Large intestine (tissue), 12 donors: ENCODE measurements at places on chromosomes 4 and X. TPM values are rescaled to one million over a fixed set of nuclear protein-coding genes. Genes with fewer than 3 reads are reported as not detected.
A peak's percentile ranks its signal among the peaks of the same experiment; 100 is the strongest.

The UGT2B10 gene
- 0.25 TPM for polyA plus RNA-seq

GRCh38 chr4:165288226-165288625 is 39.2 kb upstream of the MSMO1 start:
- H3K27ac ChIP-seq: no peak overlapping the region
- no peaks in the 10 kb centered on the region for H3K36me3 ChIP-seq
- no peak for DNase-seq
- no peaks in the 10 kb centered on the region for H3K27me3 ChIP-seq
- no peak overlapping the region for H3K4me3 ChIP-seq

DNA sequence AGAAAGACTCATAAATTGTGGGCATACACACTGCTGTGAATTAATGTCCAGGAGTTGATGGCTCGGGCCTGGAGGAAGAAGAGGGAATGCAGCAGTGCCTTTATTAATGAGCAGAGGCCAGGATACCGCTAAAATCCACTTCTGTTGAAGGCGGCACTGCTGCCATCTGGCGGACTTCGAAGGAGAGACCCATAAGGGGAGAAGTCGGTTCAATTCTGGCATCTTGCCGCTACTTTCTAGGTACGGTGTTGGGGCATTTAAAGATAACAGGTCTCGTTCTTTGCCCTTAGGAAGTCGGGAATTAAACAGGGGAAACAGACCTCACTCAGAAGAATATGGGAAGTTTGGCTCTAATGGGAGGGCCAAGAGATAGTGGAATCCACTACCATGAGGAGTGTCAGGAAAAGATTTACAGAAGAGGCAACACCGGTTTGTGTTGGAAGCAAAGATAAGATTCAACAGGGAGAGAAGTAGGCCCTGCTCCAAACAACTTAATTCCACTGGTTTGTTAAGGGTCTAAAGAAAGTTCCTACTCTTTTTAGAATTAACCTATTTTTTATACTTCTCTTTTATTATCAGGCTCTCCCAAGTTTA is 133.6 kb upstream of the GIMD1 start:
- H3K27me3 ChIP-seq: no peaks in the 10 kb centered on the region
- H3K4me1 ChIP-seq: no peaks in the 10 kb centered on the region
- H3K4me3 ChIP-seq: no peak overlapping the region
- H3K36me3 ChIP-seq: no peaks in the 10 kb centered on the region

GRCh38 chr4:13888112-13888511 is 260.6 kb upstream of the BOD1L1 start:
- no peaks in the 10 kb centered on the region for H3K4me1 ChIP-seq
- H3K27ac ChIP-seq: no peak overlapping the region
- no peak overlapping the region for H3K4me3 ChIP-seq
- H3K36me3 ChIP-seq: no peaks in the 10 kb centered on the region

- peak overlapping the region; percentile 49 for H3K4me3 ChIP-seq
- H3K27me3 ChIP-seq: peaks cover 64% of the 10 kb centered on the region
- no peaks in the 10 kb centered on the region for H3K4me1 ChIP-seq
- H3K27ac ChIP-seq: peak overlapping the region; percentile 47
Measured at GRCh38 chr4:183906489-183906738, 1.3 kb downstream of the STOX2 start.

GRCh38 chrX:97547877-97548578 is 664.3 kb downstream of the RPA4 start:
- H3K4me3 ChIP-seq: no peak overlapping the region
- DNase-seq: peak; percentile 28
- H3K27me3 ChIP-seq: no peaks in the 10 kb centered on the region
- H3K4me1 ChIP-seq: no peaks in the 10 kb centered on the region
- peak overlapping the region; percentile 55 for H3K27ac ChIP-seq
- H3K36me3 ChIP-seq: no peaks in the 10 kb centered on the region

The HSD17B11 gene
- polyA plus RNA-seq: 235 TPM

DNA sequence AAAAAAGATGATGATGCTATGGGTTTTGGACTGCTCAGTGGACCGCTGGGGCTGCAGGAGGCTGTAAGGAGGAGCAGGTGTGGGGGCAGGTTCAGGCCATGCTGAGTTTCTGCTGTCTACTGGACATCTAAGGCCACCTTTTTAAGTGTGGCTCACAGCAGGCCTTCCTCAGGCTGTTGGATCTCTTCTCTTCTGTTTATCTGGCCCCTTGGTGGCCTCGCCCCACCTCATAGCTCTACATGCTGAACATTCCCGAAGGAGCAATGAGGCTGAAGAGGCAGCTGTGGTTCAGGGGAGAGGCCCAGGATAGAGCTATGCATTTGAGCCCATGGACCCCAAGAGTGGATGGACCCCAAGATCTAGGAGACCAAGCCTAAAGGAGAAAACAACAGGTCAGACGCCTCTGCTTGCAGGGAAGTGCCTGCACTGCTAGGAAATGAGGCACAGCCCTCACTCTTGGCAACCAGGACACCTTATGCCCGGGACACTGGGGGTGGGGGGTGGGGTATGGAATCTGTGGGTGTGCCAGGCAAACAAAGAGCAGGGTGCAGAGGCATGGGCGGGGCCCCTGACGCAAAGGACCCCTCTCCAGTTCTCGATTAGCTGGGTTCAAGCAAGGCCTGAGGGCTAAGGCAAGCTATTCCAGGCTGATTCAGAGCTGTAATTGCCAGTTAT is 168.9 kb downstream of the BCOR start:
- no peaks in the 10 kb centered on the region for H3K36me3 ChIP-seq
- no peaks in the 10 kb centered on the region for H3K27me3 ChIP-seq
- H3K4me1 ChIP-seq: peaks cover 7% of the 10 kb centered on the region
- DNase-seq: no peak
- H3K4me3 ChIP-seq: no peak overlapping the region

DNA sequence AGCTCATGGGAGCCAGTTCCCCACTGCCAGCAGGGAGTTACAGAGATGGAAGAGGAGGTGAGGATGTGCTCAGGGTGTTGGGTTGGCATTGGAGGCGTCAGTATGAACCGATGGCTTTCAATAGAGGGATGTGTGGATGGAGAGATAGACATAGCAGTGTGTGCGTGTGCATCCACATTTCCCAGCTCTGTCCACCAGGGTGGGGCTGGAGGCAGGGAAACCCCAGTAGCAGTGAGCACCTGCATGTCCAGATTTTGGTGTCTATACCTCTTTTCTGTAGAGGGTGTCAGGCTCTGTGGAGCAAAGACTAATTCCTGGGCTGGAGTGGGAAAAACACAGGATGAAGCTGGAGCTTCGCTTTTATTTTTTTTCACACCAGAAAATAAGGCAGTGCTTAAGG is 37.2 kb upstream of the HGFAC start:
- H3K27me3 ChIP-seq: no peaks in the 10 kb centered on the region
- H3K4me3 ChIP-seq: no peak overlapping the region
- H3K4me1 ChIP-seq: peaks cover 9% of the 10 kb centered on the region
- H3K36me3 ChIP-seq: no peaks in the 10 kb centered on the region

GRCh38 chrX:791479-792034 is 161.0 kb downstream of the SHOX start:
- no peak for DNase-seq
- no peaks in the 10 kb centered on the region for H3K36me3 ChIP-seq
- H3K27me3 ChIP-seq: peaks cover 8% of the 10 kb centered on the region
- no peaks in the 10 kb centered on the region for H3K4me1 ChIP-seq

DNA sequence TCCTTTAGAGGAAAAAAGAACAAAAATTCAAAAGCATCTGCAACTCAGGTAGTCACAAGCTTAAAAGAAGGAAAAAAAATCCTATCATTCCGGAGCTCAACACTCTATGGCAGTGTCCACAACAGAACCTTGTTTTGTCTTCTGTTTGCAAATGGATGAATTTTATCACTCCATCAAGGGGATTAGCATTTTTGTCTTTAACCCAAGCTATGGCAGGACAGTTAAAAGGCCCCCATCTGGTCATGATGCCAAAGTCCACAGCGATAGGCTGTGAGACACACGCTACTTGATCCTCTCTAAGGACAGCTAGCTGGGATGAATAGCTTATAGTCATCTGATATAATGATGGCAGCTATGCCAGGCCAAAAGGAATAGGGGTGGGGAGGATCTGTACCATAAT is 16.6 kb downstream of the AMER1 start:
- DNase-seq: no peak
- peaks cover 26% of the 10 kb centered on the region for H3K36me3 ChIP-seq

The LGI2 gene
- polyA plus RNA-seq: 3.0 TPM

The PPP4R3C gene
- not detected for polyA plus RNA-seq

DNA sequence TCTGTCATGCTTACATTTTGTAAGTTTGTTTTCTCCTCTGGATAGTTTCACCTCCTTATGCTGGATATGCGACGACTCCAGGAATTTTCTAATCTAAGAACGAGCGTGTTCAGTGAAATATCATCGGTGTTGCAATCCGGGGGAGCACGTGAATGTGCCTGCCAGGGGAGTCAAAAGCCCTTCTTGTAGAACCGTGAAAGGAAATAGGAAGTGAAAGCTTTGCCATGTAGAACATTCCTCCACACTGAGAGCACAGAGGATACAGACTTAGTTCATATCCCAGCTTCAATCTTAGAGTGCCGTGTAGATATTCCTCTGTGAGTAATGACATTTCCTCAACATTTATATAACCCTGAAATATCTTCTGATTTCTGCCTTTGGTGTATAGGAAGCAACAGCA is 121.2 kb downstream of the VEGFC start:
- no peak overlapping the region for H3K27ac ChIP-seq
- H3K27me3 ChIP-seq: no peaks in the 10 kb centered on the region
- no peaks in the 10 kb centered on the region for H3K36me3 ChIP-seq
- no peaks in the 10 kb centered on the region for H3K4me1 ChIP-seq

- H3K4me1 ChIP-seq: no peaks in the 10 kb centered on the region
- no peaks in the 10 kb centered on the region for H3K27me3 ChIP-seq
- H3K4me3 ChIP-seq: no peak overlapping the region
- H3K27ac ChIP-seq: no peak overlapping the region
- H3K36me3 ChIP-seq: no peaks in the 10 kb centered on the region
Measured at GRCh38 chrX:84907324-84907968, 96.2 kb upstream of the APOOL start.

The ARR3 gene
- 0.43 TPM for polyA plus RNA-seq
